ENCODE measurements at places on chromosomes 2 and 18. TPM values are rescaled to one million over a fixed set of nuclear protein-coding genes. Genes with fewer than 3 reads are reported as not detected.

SLC19A3 gene
- 1.7 TPM for total RNA-seq

- DNase-seq: no peak
These were observed 45.0 kb upstream of the FSHR start for GRCh38 chr2:49199266-49199665.

LINC00305 gene
- not detected for total RNA-seq

- no peak for DNase-seq
These were observed 20.2 kb downstream of the CRACDL start for GRCh38 chr2:98915751-98916358.

DNA sequence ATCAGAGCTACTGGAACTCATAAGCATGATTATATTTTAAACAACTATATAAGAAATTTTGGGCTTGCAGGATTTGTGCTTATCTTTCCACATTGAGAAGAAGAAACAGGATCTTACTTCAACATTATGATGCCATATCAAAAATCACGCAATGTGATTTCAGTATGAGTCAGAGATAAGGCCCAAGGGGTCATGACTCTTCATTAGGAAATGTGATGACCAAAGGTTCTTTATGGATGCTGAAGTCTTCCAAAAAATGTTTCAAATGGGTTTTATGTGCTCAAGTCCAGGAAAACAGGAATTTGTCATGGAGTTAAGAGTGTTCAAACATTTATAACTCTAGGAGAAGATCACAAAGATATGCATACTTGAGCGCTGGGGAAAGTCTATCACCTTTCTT is 7.8 kb upstream of the SERPINB2 start:
- DNase-seq: no peak

DNA sequence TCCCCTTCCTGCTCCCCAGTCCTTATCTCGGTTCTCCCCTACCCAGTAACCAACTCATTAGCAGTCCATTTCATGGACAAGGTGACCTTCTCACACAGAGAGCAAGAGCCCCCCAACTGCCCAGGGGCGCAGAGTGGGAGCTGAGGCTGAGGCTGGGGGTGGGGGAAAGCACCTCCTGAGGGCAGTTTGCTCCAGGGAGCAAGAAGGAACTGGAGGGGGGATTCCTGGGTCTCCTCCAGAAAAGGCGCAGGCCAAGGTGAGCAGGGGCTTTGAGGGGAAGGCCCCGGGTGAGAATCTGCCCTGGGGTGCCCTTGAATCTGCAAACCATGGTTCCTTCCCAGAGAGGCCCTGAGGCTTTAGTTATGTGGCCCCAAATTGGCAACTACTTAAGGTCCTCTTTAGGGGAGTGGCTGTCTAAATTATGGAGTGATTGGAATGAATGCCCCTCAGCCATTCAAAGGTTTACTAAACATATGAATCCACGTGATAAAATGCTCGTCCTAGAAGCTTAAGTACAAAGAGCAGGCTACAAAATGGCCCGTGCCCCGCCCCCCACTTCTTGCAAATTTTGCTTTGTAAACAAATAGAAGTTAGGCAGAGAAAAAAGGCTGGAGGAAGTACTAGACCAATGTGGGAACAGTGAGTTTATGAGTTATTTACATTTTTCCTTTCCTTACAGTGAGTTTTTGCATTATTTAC is 123.5 kb upstream of the HS6ST1 start:
- DNase-seq: peak; percentile 53

DNA sequence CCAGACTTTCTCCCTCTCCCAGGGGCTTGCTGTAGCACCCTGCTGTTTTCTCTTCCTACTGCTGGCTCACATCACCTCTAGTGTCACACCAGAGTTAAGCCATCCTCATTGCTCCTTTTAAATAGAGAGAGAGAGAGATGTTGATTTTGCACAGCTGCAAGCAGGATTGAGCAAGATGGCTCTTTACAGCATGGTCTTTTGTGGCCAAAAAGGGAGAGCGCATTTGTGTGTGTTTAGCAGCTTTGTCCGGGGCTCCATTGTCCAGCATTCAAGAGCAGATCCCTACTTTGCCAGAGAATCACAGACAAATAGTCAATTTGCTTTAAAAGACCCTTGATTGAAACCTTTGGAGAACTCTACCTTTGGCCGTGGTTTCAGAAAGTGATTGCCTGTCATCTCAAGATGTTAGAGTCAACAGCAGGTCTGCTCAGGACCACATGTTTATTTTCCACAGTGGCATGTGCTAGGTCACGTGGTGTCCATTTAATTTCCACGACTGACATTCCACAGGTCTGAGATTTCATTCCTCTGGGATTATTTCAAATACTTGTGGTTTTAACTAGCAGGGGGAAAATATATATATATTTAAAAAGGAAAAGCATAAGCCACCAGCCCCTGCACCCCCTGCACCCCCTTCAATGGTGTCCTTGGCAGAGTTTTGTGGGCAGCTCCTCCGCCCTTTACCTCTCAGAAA is 359.9 kb upstream of the SLC14A2 start:
- DNase-seq: no peak

KCNG2 gene
- 0.14 TPM for total RNA-seq

SNED1 gene
- total RNA-seq: 1.1 TPM

ARPC2 gene
- total RNA-seq: 146 TPM

IL1R2 gene
- 0.17 TPM for total RNA-seq

GRCh38 chr18:22452226-22452668 is 34.5 kb upstream of the CTAGE1 start:
- DNase-seq: no peak

GRCh38 chr2:145635706-145636427 is 1115.9 kb upstream of the ZEB2 start:
- DNase-seq: no peak

DNA sequence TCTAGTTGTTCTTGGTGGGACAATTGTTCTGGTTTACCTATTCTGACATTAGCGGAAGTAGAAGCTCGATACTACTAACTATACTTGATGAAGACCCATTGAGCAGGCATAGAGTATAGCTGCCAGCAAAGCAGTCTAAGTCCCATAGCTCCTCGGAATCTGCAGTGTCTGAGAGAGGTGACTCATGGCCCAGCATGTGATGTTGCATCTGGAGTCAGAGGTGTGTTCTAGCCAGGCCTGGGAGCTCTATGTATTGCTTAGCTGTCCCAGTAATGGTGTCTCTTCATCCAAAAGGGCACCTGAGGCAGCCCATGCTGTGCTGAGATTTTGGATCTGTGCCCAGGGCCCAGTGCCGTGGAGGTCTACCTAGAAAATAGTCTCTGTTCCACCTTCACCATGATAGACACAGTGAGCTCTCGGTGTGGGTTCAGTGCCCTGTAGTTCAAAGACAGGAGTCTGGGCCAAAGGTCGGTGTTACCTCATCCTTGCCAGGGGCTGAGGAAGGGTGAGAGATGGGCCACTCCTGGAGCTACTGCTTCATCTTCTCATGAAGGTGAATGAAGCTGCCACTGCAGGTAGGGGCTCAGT is 47.3 kb downstream of the MEX3C start:
- no peak for DNase-seq

GRCh38 chr2:159106109-159106508 is 137.7 kb downstream of the TANC1 start:
- no peak for DNase-seq

DNA sequence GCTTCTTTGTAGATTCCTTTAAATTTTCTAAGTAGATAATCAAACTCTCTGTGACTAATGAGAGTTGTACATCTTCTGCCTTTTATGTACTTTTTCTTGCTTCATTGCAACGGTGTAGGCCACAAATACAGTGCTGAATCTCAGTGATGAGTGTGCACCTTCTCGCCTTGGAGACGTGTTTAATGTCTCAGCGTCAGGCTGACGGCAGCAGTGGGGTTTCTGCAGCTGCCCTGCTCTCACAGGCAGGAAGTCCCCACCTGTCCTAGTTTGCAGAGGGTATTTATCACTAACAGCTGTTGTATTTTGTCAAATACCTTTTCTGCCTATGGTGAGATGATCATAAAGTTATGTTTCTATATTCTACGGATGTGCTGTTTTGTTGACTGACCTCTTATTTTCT is 13.3 kb downstream of the AGXT start:
- DNase-seq: peak; percentile 57

DNA sequence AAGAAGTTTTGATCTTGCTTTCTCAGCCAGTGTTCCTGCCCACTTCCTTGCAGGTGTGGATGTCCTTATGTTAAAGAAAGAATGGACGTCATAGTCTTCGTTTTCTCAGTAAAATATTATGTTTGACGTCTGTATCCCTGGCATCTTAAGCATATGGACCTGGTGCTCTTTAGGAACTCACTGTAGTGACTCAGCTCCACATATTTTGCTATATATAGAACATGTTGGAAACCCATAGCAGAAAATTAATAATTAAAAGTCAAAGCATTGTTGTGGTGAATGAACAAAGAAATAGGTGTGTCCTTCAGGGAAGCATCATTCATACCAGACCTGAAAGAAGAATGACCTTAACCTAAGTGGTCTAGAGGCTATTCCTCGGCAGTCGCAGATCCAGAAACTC is 196.1 kb downstream of the MCFD2 start:
- DNase-seq: no peak

LYPD1 gene
- 7.3 TPM for total RNA-seq

DNA sequence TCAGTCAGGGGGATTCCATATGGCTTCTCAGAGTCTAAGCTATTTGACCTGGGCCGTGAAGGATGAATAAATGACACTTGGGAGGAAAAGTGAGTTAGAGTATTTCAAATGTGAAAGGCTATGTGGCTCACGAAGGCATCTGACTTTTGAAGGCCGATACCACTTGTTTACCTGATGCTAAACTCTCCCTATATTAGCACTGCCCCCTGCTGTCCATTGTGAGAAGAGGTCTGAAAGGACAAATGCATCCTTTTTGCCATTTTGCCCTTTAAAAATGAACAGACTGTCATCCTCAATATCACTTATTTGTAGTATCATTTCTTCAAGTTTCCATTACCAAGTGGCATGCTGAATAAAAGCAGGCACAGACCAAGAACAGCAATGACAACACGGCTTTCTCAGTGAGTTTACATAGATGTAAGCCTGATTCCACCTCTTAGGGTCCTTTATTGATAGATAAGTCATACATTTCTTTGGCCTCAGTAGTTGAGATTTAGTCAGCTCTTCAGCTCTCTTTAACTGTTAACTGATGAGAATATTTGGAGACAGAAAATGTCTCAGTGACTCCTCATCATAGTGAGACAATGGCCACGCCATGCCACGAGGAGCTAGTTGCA is 40.1 kb downstream of the DOCK10 start:
- DNase-seq: peak; percentile 2

- DNase-seq: no peak
These were observed 633.3 kb upstream of the ACVR2A start for GRCh38 chr2:147211484-147211883.

RNF152 gene
- total RNA-seq: 8.8 TPM

DNA sequence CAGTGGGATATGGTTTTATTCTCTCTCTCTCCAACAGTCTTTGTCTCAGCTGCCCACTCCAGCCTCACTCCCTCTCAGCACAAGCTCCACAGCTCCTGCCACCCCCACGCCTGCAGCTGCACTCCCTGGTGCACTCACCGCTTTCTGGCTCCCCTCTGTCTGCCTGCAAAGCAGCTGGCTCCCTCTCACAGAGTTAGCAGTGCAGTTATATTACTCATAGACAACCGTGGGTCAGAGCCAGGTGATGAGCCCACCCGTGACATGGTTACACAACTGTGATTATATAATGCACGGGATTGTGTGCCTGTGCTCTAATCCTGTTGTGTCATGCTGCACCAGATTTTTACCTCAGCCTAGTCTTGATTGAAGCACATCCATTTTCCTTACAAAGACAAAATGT is 276.9 kb upstream of the CHAC2 start:
- DNase-seq: no peak

- DNase-seq: no peak
These were observed 369 bp downstream of the SMCHD1 start for GRCh38 chr18:2655954-2656236.

UPP2 gene
- not detected for total RNA-seq

GRCh38 chr2:241379481-241380480 is 23.7 kb downstream of the FARP2 start:
- DNase-seq: no peak

- no peak for DNase-seq
These were observed 109.9 kb upstream of the CAB39 start for GRCh38 chr2:230602562-230603230.

TUBB8B gene
- total RNA-seq: 0.17 TPM

GRCh38 chr18:9989481-9989880 is 75.7 kb downstream of the VAPA start:
- no peak for DNase-seq

- DNase-seq: peak; percentile 63
These were observed at the start of gene PSMA8 for GRCh38 chr18:26133652-26134051. Gene PSMA8 (plus strand): TSS chr18:26133869. CDS start chr18:26133966, 97 bp downstream.

- DNase-seq: no peak
These were observed 1.7 kb upstream of the RTTN start for GRCh38 chr18:70207181-70207580.

RGPD8 gene
- total RNA-seq: 4.6 TPM

FBXO36 gene
- 10.2 TPM for total RNA-seq

- no peak for DNase-seq
These were observed 53.6 kb upstream of the ITGA6 start for GRCh38 chr2:172373766-172374165.

C2orf66 gene
- not detected for total RNA-seq

- peak; percentile 92 for DNase-seq
These were observed 39.4 kb downstream of the MYT1L start for GRCh38 chr2:2291500-2292260.

GRCh38 chr2:238790126-238790832 is 57.6 kb upstream of the TWIST2 start:
- no peak for DNase-seq

GRCh38 chr2:68428746-68429145 is 38.3 kb downstream of the FBXO48 start:
- no peak for DNase-seq

GRCh38 chr2:46863882-46864281 is 51.7 kb downstream of the MCFD2 start:
- no peak for DNase-seq

SCYGR3 gene
- not detected for total RNA-seq

LCT gene
- total RNA-seq: not detected

GRCh38 chr2:1538663-1539062 is 125.4 kb downstream of the TPO start:
- peak; percentile 82 for DNase-seq

GRCh38 chr18:35024965-35025364 is 16.2 kb upstream of the MAPRE2 start:
- DNase-seq: no peak

DSC2 gene
- 25.7 TPM for total RNA-seq

ASTL gene
- total RNA-seq: not detected

DNA sequence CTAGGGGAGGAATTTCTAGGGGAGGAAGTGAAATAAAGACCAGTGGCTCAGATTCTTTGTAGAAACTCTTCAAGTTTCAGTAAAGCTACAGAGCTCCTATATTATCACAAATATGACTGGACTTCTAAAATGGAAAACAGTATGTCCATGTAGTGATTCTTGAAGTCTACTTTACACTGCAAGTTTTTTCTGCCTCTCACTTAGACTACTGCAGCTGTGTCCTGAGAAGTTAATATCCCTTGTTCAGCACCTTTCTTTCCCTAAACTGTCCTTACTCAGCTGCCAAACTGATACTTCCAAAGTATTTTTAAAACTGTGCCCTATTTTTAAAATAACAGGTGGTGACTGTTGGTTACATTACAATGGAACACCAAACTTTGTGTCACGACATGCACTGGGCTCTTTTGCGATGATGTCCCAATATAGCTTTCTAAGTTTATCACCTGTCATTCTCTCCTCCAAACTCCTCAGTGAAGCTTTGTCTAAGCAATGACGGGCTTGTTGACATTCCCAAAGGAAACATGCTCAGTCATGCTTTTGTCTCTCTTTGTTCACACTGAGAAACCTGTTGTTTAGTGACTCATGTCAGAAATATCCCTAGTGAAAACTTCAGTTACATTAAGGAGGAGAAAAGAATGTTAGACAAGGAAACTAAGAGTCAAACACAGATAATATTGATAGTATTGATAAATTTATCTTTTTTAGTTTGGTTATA is 341.1 kb downstream of the ARL6IP6 start:
- peak; percentile 18 for DNase-seq
